ENCODE measurements at places on chromosomes 3 and 15.

DNA sequence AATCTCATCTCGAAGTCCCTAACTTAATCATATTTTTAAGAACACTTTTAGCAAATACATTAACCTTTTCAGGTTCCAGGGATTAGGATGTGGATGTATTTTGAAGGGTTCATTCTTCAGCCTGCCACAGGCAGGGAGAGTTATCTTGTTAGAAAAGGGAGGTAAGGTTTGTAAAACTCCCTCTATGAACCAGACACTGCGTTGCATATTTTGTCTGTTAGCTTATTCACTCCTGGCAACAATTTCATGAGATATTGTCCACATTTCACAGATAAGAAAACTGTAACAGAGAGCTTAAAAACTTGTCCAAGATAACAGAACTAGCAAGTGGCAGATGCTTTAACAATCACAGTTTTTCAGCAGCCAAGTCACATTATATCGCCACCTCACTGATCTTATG is 155.4 kb downstream of the DIPK2A start:
- no peak for DNase-seq

GRCh38 chr15:75661100-75661755 is 13.5 kb downstream of the SNX33 start:
- no peak for DNase-seq

DNA sequence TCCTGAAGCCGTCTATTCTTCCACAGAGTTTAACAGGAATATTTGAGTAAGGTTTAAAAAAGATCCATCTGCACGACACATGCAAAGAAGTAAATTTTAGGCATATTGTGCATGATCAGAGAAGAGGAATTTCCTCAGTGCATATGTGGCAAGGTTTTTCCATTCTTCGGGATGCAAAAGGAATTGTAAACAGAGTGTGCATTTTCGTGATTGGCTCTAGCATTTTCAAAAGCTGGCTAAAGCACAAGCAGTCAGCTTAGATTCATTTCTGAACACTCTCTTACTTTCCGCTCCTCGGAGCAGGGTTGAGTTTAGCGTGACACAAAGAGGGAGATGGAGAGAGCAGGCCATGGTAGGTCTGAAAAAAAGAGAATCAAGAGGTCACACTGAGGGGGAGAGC is 128.2 kb downstream of the ADAMTS9 start:
- no peak for DNase-seq

DNA sequence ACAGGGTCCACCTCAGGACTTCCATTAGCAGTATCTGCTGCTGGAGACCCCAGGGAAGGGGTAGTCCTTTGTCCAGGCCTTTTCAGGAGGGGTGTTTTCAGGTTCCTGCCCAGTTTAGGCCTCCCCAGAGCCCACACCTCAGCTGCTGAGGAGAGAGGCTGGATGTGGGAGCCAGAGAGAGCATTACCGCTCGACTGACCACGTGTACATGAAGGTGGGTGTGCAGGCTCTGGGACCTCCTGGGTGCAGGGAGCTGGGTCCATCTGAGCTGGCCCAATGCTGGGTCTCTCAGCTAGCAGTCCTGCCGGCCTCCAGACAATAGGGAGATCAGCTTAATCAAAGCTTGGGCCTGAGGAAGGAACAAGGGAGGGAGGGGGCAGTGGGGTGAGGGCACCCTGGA is 29.1 kb upstream of the POLG start:
- no peak for DNase-seq

DNA sequence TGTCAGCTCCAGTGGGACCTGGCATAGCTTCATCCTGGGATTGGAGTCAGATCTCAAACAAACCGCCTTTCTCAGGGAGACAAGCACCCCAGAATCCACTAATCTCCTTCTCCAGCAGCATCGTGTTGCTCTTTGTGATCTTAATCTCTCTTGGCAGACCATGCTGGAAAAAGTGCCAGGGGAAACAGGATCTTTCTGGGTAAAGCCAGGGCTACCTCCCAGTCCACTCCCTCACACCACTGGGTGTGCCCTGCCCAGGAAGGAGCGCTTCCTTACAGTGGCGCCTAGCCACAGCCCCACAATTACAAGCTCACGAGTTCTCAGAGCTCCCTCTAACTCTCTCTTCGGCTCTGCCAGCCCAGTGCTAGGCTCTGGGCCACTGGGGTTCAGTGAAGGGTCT is 32.2 kb downstream of the RPLP1 start:
- no peak for DNase-seq

DNA sequence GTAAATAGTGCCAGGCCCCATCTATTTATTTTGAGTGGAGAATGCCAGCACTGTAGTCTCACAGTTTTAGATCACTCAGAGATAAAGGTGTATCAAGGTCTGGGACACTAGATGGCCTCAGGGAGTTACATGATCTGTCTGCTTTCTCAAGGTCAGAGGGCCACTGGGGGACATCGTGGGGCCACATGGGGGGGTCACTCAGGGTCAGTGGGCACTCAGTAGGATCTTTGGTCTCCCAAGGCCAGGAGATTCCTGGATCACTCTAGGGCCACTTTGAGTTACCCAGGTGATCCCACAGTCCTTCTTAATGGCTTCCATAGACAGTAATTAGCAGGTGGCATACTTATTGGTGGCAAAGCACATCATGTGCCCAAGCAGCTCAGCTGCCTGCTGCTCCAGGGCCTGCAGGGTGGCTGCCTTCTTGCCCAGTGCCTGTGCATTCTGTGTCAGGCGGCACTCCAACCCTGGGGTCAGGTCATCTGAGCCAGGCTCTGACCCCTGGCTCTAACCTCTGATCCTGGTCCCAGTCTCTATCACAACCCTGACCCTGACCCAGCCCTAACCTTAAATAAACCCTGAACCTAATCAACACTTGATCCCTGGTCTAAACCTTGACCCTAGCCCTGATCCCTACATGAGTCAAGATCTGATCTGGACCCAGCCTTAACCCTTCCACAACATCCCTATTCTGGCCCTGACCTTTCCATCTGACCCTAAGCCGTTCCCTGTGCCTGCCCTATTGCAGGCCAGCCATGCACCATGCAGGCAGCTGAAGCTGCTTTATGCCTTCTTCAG is 1.8 kb upstream of the LAMB2 start:
- DNase-seq = no peak

DNA sequence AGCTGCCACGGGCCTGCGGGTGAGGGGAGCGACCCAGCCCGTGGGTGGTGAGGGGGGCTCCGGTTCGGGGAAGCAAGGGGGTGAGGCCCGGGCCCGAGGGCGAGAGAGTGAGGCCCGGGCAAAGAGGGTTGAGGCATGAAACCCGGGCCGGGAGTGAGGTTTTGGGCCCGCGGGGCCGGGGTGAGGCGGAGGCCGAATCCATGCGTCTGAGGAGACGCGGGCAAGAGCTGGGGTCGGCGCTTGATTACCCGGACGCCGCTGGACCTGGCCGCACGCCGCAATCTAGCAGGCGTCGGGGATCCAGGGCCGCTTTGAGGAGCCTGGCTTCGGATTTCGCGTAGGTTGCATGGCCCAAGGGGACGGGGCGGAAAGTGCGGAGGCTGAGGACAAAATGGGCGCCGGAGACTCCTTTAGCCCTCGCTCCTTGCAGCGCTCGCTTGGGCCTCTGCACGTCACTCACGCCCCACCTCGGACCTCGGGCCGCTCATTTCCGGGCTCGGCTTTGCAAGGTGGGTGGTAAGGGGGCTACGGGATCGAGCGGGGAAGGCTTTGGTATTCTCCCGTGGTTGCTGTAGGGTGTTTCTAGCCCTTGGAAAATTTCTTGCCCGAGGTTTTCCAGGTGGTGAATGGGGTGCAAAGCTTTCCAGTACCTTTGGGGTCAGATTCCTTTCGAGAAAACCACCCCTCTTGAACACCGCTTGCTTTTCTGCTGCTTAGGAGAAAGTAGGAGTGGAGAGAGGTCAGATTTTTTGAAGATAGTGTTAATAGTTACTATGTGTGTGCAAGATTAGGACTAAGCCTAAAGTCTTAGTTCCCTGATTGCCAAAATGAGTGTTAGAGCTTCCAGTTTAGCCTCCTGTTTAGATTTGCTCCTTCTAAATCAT is 827 bp downstream of the SLC25A36 start:
- DNase-seq = peak; percentile 1

GRCh38 chr3:128297401-128298138 is 144.3 kb downstream of the EEFSEC start:
- no peak for DNase-seq

DNA sequence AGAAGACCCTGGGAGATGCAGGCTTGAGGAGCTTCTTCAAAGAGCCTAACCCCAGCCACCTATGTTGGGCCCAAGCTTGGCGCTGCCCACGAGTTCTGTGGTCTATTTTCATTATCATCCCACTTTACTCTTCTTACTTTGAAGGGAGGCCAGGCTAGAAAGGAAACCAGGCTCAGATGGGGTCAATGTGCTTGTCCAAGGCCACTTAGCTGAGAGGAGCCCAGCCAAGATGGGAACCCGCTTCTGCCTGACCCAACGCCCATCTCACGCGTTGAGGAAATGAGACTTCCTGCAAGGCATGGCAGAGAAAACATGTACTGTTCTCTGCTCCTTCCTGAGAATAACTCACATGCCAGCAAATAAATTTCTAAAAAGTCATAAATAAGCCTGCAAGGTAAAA is 486.3 kb upstream of the PROK2 start:
- DNase-seq = no peak

- no peak for DNase-seq
Observed at GRCh38 chr15:50783411-50783810, 17.9 kb upstream of the SPPL2A start.

- no peak for DNase-seq
Observed at GRCh38 chr15:42151736-42152135, 4.7 kb downstream of the PLA2G4F start.
